ENCODE measurements at places on chromosomes 7 and 10. TPM values are rescaled to one million over a fixed set of nuclear protein-coding genes. Genes with fewer than 3 reads are reported as not detected.

GRCh38 chr10:24727786-24728185 lies 4.1 kb upstream of the ARHGAP21 start:
- no peak for DNase-seq

DNA sequence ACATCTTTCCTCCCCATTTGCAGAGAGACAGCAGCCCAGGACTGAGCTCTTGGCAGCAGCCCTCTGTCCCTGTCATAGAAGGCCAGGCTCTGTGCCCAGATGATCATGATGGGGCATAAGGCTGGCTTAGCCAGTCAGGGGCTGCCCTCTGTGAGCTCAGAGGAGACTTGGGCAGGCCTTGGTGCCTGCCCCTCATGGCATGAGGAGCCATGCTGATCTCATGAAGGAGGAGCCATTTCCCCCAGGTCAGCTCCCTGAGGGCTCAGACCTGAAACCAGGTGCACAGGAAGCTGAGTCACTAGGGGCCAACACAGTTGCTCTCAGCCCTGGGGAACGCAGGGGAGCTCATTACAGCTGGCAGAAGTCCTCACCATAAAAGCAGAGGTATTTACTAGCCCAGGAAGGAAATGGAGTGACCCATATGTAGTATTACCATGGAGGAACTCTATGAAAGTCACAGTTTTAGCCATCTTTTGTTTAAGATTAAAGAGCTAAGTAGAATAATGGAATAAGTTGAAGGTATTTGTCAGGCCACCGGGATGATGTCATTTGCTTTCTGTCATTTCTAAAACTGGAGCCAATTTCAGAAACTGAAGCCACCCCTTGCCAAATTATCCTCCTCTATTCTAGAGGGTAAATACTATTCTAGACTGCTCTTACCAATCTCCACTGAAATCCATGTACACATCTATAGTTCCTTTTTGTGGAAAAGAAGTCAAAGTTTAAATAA lies 362.4 kb upstream of the ZNF32 start:
- no peak for DNase-seq

GRCh38 chr10:121722665-121723064 lies 124.4 kb upstream of the FGFR2 start:
- peak; percentile 76 for DNase-seq

The LRRTM3 gene
- not detected for total RNA-seq

- no peak for DNase-seq
These were observed 178.7 kb upstream of the PODXL start for GRCh38 chr7:131735101-131735500.

GRCh38 chr10:97763411-97763810 lies 8.4 kb downstream of the SFRP5 start:
- no peak for DNase-seq

GRCh38 chr10:11194859-11195586 lies 177.4 kb downstream of the CELF2 start:
- no peak for DNase-seq

DNA sequence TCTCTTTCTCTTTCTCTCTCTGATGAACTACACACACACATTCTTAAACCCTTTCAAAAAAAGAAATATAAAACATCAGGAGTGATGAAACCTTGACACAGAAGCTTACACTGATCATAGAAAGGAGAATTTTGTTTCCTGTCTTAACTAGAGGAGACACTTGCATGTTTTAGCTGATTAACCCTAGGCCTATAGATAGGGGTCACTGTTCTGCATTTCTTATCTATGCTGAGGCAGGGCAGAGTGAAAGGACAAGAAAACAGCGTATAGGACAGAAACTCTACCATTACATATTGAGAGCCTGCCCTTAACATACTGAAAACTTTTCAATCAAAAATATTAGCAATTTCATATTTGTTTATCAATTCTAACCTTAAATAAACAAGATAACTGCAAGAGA lies 680.6 kb upstream of the MBL2 start:
- DNase-seq: peak; percentile 6

DNA sequence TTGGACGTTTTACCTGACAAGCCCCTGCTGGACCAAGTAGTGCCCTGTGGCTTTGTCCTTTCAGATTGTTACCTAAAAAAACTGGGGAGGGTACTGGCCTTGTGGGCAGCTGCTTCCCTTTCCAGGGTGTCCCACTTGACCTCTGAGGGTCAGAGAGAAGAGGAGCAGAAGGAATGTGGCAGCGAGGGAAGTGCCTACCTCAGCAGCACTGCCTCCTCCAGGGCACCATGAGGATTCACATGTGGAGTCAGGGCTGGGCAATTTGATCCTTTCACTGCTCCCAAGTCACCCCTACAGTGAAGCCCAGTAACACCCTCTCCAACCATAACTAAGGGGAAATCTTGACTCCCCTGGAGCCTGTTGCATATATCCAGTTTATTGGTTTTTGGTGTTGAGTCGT lies 64.6 kb downstream of the ITGB1 start:
- DNase-seq: peak; percentile 17

GRCh38 chr7:24905996-24906770 lies 73.8 kb downstream of the OSBPL3 start:
- peak; percentile 83 for DNase-seq

The HOXA2 gene
- not detected for total RNA-seq

- peak; percentile 18 for DNase-seq
These were observed 210.2 kb upstream of the CTBP2 start for GRCh38 chr10:125370578-125370977.

GRCh38 chr10:22978287-22978686 lies 50.4 kb downstream of the ARMC3 start:
- DNase-seq: no peak

The ITIH2 gene
- not detected for total RNA-seq

The OR2A1 gene
- total RNA-seq: not detected

GRCh38 chr7:102933763-102934162 lies 21.0 kb downstream of the LRRC17 start:
- DNase-seq: no peak

DNA sequence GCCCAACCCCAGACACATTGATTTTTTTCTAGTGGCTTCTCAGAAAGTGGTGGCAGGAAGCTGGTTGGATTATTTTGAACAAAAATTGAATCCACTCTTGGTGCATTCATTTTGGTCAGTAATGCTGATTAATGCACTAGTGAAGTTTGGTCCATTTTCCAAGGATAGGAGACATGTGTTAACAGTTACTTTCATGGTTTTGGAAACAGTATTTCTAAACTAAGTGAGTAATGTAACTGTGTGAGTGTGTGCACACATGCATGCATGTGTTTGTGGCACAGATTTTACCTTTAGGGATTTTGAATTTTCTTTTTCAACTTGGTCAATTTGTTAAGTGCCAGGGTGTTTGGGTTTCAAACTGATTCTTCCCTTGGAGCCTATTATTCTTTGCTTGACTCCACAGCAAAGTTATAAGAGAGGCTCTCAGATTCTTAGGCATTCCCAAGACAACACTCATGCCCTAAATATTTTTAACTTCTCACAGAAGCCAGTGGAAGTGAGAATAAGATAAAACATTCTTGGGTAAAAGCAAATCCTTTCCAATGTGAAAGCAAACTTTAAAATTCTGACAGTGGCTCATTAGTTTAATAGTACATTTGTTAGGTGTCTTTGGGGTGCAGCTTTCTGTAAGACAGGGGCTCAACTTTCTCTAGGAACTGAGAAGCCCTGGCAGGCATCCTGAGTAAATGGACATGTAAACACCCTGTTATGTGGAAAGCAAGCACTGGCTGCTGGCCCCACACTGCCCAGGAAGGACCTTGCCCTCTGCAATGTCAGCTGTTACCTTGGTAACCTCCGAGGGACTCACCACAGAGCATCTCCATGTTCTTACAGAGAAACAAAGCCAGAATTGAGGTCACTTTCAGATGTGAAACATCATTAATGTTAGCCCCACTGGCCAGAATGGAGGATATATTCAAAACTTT lies 68.4 kb downstream of the ASAH2B start:
- DNase-seq: no peak

GRCh38 chr7:73908123-73908611 lies 47.2 kb downstream of the TMEM270 start:
- DNase-seq: no peak

DNA sequence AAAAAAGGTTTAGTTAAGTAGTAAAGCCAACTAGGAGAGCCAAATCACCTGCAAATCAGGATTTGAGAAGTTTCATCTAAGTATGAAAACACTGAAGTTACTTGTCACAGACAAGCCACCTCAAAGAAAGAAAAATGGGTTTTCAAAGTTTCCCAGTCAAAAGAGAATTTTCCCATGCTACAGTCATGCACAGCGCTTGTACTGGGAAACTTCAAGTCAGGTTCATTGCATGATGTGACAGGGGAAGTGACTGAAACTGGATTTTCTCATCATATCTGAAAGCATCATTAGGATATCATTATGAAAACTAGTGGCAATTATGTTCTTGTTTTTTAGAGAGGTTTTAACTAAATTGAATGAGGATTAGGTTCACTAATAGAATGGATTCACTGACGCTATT lies 167.0 kb downstream of the SGMS1 start:
- DNase-seq: no peak

The PILRA gene
- 1.2 TPM for total RNA-seq

The TMEM270 gene
- 0.23 TPM for total RNA-seq

DNA sequence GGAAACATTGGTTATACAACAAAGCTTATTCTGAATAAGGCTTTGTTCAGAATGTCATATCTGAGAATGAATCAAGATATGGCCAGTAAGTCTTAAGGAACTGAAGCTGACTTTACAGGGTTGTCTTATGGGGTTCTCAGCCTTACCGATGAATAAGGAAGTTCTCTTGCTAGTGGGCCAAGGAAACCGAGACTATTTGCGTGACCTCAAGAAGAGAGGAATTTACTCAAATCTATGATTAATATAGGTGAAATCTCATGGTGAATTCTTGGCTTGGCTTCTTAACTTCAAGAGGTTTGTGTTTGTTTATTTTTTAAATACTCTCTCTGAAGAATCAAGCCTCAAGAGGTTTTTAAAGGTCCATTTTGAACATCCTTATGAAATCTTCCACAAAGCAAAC lies 4.7 kb upstream of the MRLN start:
- peak; percentile 8 for DNase-seq

DNA sequence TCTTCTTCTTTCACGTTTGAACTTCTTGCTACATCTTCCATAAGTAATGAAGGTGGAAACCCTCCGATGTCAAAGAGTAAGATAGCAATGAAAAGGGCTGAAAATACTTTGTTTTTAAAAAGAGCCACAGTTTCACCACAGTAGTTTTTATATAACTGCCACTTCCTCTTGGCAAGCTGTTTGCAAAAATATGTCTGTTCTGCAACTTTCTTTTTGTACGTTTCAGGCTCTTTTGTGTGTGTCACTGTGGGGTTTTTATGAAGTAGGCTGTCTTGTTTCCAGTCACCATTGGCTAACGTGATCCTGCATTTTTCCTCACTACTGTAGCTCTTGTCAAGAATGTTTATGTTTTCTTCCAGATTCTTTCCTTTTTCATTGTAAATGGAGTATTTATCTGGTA lies 55.6 kb downstream of the SLC16A9 start:
- no peak for DNase-seq

DNA sequence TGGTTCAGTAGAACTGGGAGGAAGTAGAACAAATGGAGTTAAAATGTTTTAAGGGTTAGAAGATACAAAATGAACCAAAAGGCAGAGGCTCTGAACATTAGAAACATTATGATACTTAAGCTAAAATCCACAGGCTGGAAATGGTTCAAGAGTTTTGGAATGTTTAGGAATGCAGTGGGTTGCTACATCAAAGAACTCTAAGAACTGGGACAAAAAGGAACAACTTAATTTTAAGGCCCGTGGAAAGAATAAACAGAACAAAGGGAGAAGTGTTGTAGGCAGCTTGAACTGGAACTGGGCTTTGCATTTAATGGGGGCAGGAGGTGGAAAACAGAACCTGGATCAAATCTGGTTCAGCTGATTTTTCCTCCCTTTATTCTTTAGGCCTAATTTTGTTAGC lies 3.5 kb upstream of the C7orf25 start:
- no peak for DNase-seq

The SUN3 gene
- total RNA-seq: not detected

- no peak for DNase-seq
These were observed 26.7 kb downstream of the CREB3L2 start for GRCh38 chr7:137975221-137975620.

DNA sequence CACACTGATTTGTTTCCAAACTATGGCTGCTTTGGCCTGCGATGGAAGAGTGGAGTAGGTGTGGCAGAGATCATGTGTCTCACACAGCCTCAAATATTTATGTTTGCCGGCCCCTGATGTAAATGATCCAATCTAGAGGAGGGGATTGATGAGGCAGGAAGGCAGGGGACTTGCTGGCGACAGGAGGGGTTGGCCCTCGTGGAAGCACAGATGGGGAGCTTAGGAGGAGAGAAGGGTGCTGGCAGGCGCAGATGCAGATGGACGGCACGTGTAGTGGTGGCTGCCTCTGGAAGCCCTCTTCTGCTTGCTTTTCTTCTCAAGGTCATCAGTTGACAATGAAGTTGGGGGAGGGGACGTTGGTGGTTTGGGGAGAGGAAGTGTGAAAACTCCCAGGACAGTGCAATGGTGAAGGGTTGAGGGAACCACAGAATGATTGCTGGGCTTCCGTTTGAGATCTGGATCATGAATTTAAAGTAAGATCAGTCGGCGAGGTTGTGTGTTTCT lies 15.4 kb downstream of the COL13A1 start:
- DNase-seq: no peak

GRCh38 chr7:106068538-106068961 lies 43.6 kb downstream of the SYPL1 start:
- no peak for DNase-seq

The FAM241B gene
- total RNA-seq: 4.1 TPM

The DDC gene
- not detected for total RNA-seq

DNA sequence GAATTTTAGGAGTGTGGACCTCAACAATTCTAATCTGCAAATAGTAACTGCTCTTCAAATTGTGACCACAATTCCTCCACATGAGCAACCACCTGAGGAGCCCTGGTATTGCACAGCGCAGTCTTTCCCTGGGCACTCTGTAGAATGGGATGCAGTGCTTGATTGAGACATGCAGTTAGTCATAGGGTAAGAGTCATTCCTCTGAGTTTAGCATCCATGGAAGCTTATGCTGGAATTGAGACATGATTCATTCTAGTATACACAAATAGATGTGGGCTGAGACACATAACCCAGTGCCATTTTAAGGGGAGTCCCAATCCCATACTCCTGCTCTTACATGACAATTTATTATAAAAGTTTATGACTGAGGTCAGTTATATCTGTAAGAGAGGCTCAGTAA lies 582.3 kb upstream of the CNTNAP2 start:
- peak; percentile 79 for DNase-seq

DNA sequence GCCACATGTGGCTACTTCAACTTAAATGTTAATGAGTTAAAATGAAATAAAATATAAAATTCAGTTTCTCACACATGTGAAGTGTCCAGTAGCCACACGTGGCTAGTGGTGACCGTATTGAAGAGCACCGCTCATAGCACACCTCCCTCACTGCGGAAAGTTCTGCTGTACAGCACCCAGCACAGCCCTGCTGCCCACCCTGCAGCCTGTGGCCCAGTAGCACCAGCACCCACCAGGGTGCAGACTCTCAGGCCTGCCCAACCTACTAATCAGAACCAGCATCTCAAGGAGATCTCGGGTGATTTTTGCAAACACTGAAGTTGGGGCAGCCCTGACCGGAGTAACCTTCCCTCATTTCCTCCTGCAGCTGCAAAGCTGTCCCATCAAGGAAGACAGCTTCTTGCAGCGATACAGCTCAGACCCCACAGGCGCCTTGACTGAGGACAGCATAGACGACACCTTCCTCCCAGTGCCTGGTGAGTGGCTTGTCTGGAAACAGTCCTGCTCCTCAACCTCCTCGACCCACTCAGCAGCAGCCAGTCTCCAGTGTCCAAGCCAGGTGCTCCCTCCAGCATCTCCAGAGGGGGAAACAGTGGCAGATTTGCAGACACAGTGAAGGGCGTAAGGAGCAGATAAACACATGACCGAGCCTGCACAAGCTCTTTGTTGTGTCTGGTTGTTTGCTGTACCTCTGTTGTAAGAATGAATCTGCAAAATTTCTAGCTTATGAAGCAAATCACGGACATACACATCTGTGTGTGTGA lies 162.8 kb upstream of the LANCL2 start:
- no peak for DNase-seq

- no peak for DNase-seq
These were observed 9.7 kb downstream of the DPYSL4 start for GRCh38 chr10:132196178-132197113.
